ENCODE measurements at places on chromosomes 5 and 9. TPM values are rescaled to one million over a fixed set of nuclear protein-coding genes. Genes with fewer than 3 reads are reported as not detected.

Gene PLAC8L1
- total RNA-seq, result not detected

Gene CDC20B
- not detected for total RNA-seq

Gene SLIT3
- total RNA-seq, result under 0.01 TPM

Gene IL7R
- total RNA-seq, result 1.9 TPM

Gene KIF20A
- 43.3 TPM for total RNA-seq

Gene PRPF4
- 20.2 TPM for total RNA-seq

Gene LCN1
- total RNA-seq, result not detected

Gene C9orf43
- 0.16 TPM for total RNA-seq

Gene TDRD7
- total RNA-seq, result 21.5 TPM

Gene LCN15
- total RNA-seq, result not detected

Gene CBY3
- not detected for total RNA-seq

Gene CAVIN4
- 4.6 TPM for total RNA-seq

Gene ZNF366
- 12.3 TPM for total RNA-seq

Gene TMC1
- total RNA-seq, result 1.3 TPM

Gene FGF10
- not detected for total RNA-seq

Gene RETREG1
- 0.16 TPM for total RNA-seq

Gene PCDHGC3
- total RNA-seq, result 6.5 TPM

Gene CTXN3
- not detected for total RNA-seq

Measured in bladder microvascular endothelial cell (primary cell).